Transverse colon (tissue), 4 donors: ENCODE measurements at places on chromosomes 16 and 17.

DNA sequence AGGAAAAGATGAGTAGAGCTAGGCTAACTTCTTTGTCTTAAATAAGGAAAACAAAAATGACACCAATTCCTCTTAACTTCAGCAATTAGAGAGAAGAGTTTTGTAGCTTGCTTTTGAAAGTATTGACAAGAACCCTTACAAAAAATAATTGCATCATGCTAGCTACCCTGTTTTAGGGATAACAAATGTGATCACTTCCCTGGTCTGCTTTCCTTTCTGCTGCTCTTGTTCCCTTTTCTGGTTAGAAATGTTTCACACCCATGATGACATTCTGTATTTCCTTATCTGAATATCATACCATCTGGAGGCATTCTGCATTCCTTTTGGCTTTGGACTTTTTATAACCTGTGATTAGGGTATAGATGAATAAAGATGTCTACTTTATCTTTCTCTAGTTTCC, 9.9 kb upstream of the SMIM36 start:
- DNase-seq, result no peak

- no peak for DNase-seq
Measured at GRCh38 chr16:27999687-28000086, 63.8 kb downstream of the GSG1L start.

DNA sequence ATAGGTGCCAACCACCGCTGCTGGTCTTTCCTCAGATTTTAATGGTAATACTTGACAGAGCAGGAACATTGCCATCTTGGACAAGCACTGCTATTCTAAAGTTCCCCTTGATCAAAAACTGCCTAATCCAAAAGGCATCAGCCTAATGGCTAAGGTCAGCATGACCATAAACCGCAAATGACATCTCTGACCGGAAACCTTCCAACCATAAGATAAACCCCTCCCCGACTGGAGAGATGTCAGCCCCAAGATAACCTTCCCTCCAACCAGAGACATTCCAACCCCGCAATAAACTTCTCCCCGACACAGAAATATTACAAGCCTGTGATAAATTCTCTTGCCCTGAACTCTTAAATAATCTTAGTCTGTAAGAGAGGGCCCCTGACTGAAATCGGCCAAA, 7.4 kb upstream of the DHX40 start:
- DNase-seq, result no peak

DNA sequence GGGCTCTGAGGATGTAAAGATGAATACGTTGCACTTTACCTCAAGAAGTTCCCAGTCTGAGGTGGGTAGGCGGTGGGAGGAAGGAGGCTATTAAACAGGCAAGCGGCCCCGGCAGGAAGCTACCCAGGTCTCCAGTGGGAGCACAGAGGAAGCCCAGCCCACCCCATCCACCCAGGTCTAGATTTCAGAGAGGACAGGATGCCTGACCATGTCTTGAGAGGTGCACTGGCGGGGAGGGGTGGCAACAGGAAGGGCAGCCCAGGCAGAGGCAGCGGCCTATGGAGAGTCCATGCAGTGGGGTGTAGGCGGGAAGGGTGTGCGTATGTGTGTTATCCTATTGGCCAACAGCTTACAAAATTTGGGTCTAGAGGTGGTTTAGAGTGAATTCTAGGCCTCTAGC, 13.9 kb downstream of the SARM1 start:
- DNase-seq, result no peak

GRCh38 chr16:51041546-51041945, 109.5 kb downstream of the SALL1 start:
- DNase-seq, result no peak

- DNase-seq, result no peak
Measured at GRCh38 chr16:22648141-22648540, 137.4 kb downstream of the NPIPB5 start.

- DNase-seq, result no peak
Measured at GRCh38 chr16:970386-970765, 408 bp downstream of the LMF1 start.

- DNase-seq, result no peak
Measured at GRCh38 chr17:77266891-77267341, 126.1 kb downstream of the SEC14L1 start.

- DNase-seq, result peak; percentile 18
Measured at GRCh38 chr17:57747221-57748017, 2.3 kb upstream of the CCDC182 start.

- no peak for DNase-seq
Measured at GRCh38 chr16:85423631-85424030, 189.5 kb upstream of the GSE1 start.

DNA sequence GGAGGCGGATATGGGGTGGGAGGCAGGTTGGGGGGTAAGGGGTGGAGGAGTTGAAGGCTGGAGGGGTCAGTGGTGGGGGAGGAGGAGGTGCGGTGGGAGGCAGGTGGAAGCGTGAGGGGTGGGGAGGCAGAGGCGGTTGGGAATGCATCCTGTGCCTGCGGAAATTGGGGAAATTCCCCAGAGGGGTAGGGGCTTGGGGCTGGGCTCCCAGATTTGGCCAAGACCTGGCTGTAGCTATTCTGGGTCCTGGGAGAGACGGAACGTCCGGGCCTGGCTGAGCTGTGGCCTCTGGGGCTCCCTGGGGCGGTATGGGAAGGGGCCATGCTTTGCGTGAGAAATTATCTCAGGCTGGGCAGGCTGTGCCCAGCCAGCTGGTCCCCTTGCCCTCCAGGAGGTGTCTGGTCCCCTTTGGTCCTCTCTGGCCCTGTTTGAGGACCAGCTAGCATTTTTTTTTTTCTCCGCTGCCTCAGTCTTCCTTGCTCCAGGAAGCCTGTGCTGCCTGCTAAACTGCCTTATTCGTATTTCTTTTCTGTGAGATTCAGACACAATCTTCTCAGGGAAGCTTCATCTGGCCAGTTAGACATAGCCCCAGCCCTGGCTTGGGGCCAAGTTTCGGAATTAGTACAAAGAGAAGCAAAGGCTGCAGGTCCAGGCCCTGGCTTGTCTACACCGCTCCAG, 7.3 kb upstream of the TRPV2 start:
- peak; percentile 71 for DNase-seq

DNA sequence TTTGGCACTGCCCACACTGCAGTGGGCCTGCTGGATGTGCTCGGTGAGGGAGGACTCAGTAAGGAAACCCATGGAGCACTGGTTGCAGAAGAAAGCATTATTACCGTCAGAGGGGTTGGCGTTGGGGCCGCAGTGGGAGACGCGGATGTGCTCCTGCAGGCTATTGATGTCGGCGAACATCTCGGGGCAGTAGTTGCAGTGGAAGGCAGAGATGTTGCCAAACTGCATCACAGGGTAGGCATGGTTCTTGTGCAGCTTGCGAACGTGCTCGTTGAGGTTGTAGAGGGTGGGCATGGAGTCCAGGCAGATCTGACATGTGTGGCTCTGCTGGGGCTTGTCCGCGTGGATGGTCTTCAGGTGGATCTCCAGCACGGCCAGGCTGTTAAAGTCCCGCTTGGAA, 218.4 kb downstream of the ZNF423 start:
- DNase-seq, result no peak

DNA sequence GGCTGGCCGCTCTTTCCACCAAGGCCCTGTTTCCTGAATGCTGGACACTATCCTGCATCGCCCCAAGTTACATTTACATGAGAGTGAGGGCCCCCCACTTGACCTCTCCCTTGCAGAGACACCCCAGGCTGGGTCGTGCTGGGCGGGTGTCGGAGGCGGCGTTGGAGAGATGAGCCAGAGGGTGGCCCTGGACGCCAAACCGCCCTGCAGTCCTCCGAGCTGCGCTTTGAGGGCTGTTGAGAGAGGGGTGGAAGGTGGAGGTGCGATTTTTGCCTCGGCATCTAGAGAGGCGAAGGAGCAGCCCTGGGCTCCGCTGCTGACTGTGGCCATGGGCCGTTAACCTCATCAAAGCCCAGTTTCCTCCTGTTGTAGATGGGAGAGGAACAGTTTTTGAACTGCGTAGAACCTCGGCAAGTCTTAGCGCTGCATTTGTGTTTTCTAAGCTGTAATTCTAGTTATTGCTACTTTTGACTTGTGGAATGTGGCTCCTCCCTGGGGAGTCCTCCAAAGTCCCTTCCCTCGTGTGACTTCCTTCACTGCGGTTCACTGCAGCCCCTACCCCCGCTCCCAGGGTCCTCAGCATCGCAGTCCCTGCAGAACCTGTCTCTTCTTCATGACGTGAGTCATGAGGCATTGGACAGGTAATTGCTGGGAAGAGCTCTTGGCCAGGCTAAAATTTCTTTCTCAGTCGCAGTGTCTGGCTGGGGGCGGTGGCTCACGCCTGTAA, 986 bp upstream of the ELOB start:
- DNase-seq, result peak; percentile 39

GRCh38 chr16:11004351-11004750, 60.0 kb downstream of the CLEC16A start:
- DNase-seq, result no peak

DNA sequence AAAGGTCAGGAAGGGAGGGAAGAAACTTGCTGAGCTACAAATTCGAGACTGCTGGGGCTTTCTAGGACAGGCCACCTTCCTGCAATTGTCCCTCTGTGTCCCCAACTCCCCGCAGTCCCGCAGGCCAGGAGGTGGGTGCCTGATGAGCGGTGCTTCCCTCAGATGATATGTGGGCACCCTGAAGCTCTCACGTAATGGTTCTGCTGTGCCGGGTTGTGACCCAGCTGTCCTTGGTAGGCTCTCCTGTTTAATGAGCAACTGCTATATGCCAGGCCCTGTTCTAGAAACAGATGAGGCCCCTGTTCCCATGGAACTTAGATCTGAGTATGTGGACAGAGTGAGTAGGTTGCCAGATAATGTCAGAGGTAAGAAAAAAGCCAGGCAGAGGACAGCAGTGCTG, 22.0 kb upstream of the MYO15B start:
- no peak for DNase-seq

GRCh38 chr17:65401561-65401960, 159.9 kb downstream of the AXIN2 start:
- DNase-seq, result no peak

- DNase-seq, result peak; percentile 63
Measured at GRCh38 chr17:5249615-5250014, 15.0 kb upstream of the SCIMP start.

GRCh38 chr17:43754947-43755346, 3.6 kb downstream of the SOST start:
- DNase-seq, result no peak

GRCh38 chr16:17469011-17469740, 1.6 kb downstream of the XYLT1 start:
- DNase-seq, result peak; percentile 20

DNA sequence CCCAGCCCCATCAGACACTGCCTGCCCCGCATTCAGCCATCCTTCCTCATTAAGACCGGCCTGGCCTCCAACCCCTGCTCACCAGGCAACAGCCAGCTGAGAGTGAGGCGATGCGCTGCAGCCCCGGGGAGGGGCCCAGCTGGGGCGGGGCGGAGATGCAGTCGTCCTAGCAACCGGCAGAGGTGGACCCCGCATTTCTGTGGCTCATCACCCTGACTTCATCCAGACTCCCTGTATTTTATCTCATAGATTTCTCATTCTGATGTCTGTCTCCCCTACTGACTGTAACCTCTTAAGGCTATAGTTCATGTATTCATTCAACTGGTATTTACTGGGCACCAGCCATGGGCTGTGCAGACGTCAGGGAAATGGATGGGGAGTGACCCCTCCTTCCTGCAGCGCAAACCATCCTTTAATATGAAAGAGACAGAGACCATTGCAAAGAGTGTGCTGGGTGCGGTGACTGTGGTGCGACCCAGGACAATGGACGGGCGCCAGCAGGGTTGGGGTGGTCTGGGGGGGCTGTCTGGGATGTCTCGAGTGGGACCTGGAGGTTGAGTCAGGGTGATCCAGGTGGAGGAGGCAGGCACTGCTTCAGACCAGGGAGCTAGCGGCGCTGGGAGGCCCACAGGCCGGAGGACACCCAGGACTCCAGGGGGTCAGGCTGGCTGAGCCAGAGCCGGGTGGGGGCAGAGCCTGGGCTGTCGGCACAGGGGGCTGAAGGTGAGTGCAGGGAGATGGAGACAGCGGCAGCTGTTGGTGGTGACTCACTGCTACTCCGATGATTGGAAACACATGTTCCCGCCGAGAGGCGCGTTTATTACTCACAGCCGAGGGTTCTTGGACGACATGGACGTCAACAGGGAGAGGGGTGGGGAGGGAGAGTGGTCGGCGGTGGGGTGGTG, 10.5 kb upstream of the TIMP2 start:
- DNase-seq, result peak; percentile 59

- peak; percentile 94 for DNase-seq
Measured at GRCh38 chr17:74454197-74455024, 12.0 kb upstream of the CD300A start.

DNA sequence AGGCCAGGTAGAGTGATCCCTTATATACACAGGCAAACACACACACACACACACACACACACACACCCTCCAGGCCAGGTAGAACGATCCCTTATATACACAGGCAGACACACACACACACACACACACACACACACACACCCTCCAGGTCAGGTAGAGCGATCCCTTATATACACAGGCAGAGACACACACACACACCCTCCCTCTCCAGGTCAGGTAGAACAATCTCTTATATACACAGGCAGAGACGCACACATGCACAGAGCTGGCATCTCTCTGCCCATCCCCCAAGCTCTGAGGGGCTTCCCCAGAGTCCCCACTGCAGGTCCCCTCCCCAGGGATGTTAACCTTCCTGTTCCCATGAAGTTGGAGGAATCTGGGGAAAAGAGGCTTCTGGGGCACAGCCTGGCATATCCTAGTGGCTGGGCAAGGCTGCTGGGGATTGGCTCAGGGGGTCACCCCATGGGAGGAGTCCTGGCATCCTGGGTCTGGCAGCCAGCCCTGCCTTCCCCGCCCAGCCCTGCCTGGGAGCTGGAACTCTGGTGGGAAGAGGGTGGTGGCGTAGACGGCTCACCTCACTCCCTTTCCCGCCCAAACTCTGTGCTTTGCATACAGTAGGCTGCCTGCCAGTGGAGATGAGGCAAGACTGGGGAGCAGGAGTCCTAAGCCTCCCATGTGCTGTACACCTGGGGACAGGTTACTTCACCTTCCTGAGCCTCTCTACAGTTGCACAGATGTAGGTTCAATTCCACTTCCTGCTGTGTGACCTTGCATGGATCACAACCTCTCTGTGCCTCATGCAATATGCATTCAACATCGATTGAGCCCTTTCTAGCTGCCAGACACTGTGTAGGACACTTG, 41.8 kb downstream of the TEKT5 start:
- peak; percentile 80 for DNase-seq

GRCh38 chr17:77531002-77531401, 390.2 kb downstream of the SEC14L1 start:
- no peak for DNase-seq

DNA sequence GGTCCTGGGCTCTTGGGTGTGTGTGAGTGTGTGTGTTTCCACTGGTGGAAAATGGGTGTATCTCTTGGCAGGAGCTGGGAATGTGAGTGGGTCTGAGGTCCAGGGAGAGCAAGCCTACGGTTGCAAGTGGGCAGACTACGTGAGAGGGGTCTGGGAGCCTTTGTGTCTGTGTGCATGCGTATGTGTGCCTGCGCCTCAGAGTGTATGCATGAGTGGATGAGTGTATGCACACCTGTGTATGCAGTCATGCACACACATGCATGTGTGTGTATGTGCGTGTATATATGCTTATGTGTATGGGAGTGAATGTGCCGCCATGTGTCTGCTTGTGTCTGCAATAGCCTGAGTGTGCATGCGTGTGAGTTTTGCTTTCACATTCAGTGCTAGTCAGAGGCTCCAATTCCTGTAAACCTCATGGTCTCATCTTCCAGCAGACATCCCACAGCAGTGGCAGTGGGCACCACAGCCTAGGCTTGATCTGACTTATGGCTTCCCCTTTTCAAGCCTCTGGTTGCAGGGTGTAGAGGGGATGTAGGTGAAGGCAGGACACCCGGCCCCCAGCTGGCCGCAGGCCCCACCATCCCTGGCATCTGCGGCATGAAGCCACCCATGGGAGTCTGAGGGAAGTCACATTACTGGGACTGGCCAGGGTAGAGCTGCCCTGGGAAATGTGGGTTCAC, 19.7 kb upstream of the RMI2 start:
- no peak for DNase-seq

- no peak for DNase-seq
Measured at GRCh38 chr16:66361604-66362135, 4.8 kb upstream of the CDH5 start.
